ENCODE measurements at places on chromosomes 3 and 15.

DNA sequence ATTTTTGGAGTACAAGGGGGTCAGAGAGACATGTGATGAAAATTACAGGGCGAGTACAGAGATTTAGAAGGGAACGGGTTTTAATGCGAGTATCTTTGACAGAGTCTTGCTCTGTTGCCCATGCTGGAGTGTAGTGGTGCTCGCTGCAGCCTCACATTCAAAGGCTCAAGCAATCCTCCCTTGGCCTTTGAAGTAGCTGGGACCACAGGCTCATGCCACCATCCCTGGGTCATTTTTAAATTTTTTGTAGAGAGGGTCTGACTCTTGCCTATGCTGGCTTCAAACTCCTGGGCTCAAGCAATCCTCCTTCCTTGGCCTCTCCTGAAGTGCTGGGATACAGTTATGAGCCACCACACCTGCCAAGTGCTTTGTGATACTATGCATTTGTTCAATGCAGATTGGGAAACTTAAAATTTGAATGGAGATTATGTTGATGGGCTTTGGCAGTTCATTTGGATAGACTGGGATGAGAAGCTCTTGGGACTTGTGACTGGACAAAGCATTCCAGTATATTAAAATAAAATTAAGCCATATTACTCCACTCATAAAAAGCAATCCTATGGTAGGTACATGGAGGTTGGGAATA lies 4.0 kb upstream of the LMLN start:
- DNase-seq = no peak

- no peak for DNase-seq
Observed at GRCh38 chr3:138282836-138283235, 46.8 kb downstream of the NME9 start.

- DNase-seq = no peak
Observed at GRCh38 chr3:85481411-85482212, 522.8 kb downstream of the CADM2 start.

GRCh38 chr3:30548600-30548999 lies 57.8 kb upstream of the TGFBR2 start:
- peak; percentile 18 for DNase-seq

- DNase-seq = peak; percentile 36
Observed at GRCh38 chr15:60591496-60592370, 112.8 kb upstream of the ICE2 start.

- DNase-seq = no peak
Observed at GRCh38 chr3:37945807-37946530, 44.6 kb upstream of the VILL start.

- no peak for DNase-seq
Observed at GRCh38 chr3:48338635-48339034, 5.2 kb upstream of the SPINK8 start.
